ENCODE measurements at places on chromosomes 6 and 20.

DNA sequence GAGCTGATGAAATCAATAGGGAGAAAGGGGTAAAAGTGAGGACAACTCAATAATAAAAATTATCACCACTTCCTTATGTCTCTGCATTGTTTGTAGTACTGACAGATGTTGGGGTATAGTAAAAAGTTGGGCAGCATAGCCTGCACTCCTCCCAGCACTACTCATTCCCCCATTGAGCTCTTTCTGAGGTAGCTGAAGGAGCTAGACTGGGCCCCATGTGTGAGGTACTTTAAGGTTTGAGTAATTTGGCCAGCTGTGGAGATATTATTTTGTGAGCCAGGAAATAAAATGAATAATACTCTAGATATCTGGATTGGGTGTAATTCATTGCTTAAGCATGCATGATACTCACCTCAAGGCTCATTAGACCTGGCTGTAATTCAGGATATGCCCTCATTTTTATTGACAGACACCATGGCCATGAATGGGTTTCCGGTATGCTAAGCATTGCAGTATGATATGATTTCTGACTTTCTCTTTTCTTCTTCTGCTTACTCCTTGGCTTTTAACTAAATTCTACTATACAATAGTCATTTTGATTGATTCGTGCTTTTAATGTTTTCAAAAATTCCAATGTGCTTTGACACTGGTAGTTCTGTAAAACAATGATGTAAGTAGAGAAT is 283.9 kb upstream of the RIMS1 start:
- no peak for DNase-seq

GRCh38 chr6:24329022-24329421 is 28.8 kb downstream of the DCDC2 start:
- DNase-seq: no peak

DNA sequence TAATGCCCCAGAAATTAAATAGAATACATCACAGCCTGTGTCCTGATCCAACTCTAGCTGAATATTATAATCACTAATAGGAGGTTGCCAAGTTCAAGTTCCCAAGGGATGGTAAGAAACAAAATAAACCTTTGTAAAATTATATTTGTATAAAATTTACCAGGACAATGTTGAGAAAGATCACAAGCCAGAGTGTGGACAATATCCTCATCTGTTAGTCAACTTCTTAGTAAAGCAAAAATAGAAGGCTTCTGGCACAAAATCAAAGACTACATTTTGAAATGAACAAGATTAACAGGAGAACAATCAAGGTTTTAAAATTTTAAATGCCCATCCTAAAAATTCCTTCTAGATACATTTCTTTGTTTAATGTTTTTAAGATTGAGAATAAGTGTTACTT is 290.4 kb upstream of the HSF2 start:
- DNase-seq: no peak

- DNase-seq: no peak
These were observed 129.8 kb upstream of the TIAM2 start for GRCh38 chr6:154865291-154865690.

DNA sequence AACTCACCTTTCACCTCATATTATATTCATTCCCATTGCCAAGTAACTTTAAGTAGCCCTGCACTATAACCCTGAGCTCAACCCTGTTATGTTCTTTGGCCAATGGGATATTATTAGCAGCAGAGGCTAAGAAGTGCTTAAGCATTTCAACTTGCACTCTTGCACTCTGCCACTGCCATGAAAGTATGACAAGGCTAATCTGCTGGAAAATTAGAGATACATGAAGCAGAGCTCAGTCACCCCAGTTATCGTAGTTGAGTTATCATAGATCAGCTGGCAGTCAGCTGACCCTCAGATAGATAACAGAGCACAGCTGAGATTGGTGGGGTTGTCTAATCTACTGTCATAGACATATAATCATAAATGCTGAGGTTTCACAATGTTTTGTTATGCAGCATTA is 209.4 kb upstream of the RUNX2 start:
- no peak for DNase-seq

DNA sequence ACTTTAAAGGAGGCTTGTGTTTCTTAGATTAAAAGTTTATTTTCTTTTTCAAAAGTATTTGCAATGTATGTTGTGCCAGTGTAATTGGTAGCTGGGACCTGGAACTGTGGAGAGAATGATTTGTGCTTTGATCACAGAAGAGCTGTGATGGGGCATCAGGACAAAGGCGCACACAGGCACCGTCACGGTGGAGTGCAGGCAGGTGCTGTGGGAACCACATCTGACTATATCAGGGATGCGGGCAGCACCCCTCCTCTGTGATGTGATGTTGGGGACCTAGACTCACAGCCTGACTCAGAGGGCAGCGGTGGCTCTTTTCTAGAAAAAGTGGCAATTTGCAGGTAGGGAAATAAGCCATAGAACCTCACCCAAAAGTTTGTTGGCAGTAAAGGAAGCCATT is 34.5 kb downstream of the SYTL3 start:
- no peak for DNase-seq

DNA sequence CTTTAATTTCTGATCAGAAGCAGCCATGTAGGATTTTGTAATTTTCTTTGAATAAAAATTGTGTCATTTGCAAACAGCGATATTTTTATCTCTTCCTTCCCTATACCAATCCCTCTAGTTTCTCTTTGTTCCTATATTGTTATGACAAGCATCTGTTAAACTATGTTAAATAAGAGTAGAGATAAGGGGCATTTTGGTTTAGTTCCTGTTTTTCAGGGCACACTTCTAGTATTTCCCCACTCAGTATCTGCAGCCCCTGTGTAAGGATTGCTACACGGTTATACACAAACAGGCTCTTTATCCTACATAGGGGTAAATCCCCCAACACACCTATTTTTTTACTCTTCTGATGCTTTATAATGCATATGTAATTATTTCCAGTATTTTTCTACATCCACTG is 42.1 kb downstream of the TRERF1 start:
- DNase-seq: no peak

DNA sequence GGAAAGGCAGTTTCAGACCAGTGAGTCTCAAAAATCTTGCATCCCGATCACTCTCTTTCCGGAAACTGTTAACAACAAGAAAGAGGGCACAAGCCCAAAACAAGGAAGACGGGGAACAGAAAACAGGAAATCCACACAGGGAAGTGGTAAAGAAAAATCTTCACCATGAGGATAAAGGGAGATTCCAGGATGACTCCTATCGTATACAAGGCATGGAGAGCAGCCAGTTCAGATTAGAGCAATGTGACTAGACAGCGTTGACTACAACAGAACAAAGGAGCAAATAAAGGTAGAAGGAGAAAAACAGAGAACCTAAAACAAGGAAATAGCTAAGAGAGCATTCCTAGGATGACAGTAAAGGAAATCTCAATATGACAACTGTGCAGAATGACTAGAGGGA is 26.5 kb downstream of the VNN1 start:
- DNase-seq: no peak

DNA sequence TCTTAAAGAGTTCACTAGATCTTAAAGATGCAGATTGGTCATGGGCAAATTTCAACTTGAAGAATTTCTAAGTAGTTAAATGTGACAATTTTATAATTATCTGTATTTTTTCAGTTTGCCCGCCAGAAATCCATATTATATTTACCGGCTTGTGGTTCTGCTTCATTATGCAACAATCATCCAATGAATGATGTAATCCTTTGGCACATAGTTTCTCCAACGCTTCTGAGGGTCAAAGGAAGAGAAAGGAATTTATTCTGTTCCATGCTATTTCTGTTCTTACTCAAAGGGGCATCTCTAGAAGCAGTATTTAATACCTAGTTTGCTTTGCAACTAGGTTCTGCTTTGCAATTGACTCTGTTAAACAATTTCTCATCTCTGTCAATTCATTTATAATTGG is 359.3 kb upstream of the PLCB4 start:
- no peak for DNase-seq

DNA sequence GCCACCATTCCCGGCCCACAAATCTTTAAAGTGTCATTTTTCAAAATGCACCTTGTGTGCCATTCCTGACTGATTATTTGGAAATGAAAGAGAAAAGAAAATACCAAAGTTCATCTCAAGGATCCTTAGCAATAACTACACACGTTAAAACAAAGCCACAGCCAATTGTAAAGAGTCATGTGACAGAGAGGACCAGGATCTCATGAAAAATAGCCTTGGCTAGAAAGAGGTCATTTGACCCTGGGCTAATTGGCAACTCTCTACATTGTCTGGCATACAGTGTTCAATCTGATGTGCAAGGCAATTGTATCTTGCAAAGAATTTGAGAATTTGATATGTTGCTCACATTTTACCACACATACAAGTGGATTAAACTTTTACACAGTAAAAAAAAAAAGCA is 31.6 kb upstream of the HLA-G start:
- no peak for DNase-seq

GRCh38 chr6:74749211-74750147 is 456.4 kb downstream of the COL12A1 start:
- DNase-seq: no peak

- DNase-seq: no peak
These were observed 135.1 kb downstream of the TMEM242 start for GRCh38 chr6:157188213-157188612.

DNA sequence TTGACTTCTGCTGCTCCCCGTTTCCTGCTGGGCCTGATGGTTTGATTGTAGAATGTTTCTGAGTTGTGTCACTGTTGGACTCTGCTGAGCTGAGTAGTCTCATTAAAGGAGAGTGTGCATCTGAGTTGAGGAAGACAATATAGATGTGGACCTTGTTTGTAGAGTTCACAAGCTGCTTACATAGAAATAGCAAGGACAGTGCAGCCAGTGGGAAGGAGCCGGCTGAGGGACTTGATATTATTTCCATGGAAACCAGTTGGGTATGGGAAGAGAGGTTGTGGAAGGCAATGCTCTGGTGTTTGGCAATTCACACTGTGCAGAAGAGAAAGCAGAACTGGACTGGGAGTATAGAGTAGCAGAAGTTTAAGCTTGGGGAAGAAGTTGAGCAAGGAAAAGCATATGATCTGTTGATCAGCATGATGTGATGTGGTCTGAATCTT is 14.8 kb downstream of the IGF2R start:
- no peak for DNase-seq

DNA sequence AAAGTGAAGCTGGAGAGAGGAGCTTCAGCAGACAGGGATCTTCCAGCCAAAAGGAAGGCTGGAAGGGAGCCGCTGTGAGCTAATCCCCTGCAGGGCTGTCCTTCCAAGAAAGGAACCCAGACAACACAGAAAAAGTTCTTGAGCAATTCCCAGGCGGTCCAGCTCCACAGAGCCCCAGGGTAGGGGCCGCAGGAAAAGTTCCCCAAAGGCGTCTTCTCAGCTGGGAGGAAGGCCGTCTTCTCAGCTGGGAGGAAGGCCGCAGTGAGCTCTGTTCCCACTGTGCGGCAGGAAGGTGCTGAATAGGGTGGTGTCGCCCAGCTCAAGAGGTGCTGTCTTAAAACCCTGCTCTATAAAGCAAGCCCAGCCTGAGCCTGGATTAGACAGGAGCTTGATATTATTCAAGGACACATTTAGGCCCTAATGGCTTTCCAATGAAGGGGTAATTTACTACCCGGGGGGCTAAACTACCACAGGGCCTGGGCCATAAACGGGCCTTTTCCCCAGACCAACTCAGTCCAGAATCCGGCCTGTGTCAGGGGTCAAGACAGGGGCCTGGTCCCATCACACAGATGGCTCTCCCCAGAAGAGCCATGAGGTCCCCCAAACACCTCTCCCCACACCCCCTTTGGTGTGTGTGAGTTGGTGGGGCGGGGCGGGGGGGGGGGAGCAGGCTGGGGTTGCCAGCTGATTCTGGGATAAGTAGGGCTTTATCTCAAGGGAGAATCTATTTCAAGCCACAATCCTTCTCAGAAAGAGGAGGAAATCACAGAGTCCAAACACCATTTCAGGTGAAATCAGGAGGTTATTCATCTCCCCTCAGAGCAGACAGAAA is 103.6 kb downstream of the NOL4L start:
- no peak for DNase-seq

GRCh38 chr6:39446909-39447308 is 124.4 kb upstream of the KCNK16 start:
- DNase-seq: no peak

GRCh38 chr20:19729672-19730071 is 28.4 kb upstream of the RIN2 start:
- no peak for DNase-seq

DNA sequence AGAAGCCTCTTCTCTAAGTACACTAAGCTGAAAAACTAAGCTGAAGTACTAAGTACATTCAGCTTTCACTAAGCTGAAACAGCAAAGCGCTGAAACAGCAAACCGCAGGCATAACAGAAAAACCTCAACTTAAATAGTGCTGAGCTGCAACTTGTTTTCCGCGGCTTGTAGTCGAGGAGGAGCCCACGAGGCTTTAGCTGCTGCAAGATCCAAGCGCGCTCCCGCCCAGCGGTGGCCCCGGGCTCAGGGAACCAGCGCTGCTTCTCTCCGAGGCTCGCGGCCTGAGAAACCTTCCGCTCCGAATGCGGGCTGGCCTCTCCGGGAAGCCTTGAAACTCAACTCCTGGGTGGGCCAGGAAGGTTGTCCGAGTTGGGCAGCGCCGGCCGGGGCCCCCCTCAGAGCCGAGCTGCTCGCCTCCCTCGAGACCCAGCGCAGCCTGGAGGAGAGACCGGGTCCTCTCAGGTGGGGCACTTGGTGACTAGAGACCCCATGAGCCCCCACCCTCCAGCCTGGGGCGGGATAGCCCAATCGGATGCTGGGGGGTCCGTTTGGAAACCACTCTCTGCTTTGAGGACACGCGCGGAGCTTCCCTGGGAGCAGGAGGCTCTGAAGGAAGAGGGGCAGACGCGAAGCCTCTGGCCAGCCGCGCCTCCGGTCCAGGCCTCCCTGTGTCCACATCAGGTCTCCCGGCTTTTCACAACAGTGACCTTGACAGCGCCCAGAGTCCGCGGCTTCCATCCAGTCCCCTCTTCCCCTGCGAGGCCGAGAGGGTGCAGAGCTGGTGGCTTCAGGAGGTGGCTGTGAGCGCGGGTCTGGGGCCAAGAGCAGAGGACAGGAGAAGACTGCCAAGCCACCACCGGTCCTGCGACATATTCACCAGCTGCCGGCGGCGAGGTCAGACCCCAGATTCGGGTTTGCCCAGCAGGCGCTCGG is 38.1 kb upstream of the HLA-E start:
- peak; percentile 78 for DNase-seq
